Cerebellum (tissue), 4 donors: ENCODE measurements at places on chromosomes 11 and 22. TPM values are rescaled to one million over a fixed set of nuclear protein-coding genes. Genes with fewer than 3 reads are reported as not detected.
A peak's percentile ranks its signal among the peaks of the same experiment; 100 is the strongest.

- DNase-seq, result no peak
Observed at GRCh38 chr11:121636081-121636799, 183.5 kb upstream of the SORL1-AS1 start.

DNA sequence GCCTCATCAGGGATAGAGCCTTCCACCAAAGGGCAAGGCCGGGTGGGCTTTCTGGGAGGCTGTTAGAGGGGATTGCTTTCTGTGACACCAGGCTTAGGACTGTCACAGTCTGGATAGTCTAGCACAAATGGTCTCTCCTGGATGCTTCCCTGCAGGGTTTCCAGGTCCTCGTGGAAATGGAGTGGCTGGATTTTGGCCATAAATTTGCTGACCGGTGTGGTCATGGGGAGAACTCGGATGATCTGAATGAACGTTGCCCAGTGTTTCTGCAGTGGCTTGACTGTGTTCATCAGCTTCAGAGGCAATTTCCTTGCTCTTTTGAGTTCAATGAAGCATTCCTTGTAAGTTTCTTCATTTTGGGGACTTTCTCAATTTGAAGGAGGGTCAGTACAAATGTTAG lies 67.1 kb upstream of the HORMAD2 start:
- peak; percentile 30 for DNase-seq

GRCh38 chr22:37472418-37473006 lies 13.7 kb downstream of the MFNG start:
- DNase-seq, result no peak

DNA sequence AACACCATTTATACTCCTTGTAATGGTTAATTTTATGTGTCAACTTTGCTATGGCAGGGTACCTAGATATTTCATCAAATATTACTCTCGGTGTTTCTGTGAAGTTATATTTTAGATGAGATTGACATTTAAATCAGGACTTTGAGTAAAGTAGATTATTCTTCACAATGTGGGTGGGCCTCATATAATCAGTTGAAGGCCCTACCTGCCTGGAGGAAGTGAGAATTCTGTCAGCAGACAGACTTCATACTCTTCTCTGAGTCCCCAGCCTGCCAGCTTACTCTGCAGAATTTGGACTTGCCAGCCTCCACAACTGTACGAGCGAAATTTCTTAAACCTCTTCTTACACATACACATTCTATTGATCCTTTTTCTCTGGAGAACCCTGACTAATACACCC lies 49.3 kb upstream of the SYT9 start:
- no peak for DNase-seq

- DNase-seq, result no peak
Observed at GRCh38 chr22:24053481-24054226, 42.5 kb downstream of the CABIN1 start.

- no peak for DNase-seq
Observed at GRCh38 chr22:36756031-36756430, 19.9 kb downstream of the IFT27 start.

DNA sequence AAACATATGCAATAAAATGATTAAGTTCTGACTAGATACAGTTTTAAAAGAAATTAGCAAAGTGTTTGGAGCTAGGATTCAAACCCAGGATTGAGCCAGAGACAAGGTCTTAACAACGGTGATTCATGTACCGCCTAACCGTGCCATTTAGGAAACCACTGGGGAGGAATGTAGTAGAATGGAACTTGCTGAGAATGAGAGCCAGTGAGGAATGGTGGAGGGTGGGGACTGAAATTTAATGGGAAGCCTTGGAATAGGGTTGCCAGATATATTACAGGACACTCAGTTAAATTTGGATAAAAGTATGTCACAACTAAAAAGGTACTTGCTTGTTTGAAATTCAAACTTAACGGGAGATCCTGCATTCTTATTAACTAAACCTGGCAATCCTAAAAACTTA lies 30.4 kb upstream of the TMEM86A start:
- DNase-seq, result no peak

GRCh38 chr11:83054904-83055380 lies 16.8 kb downstream of the RAB30 start:
- no peak for DNase-seq

- no peak for DNase-seq
Observed at GRCh38 chr11:32723332-32723731, 71.1 kb downstream of the CCDC73 start.

- DNase-seq, result peak; percentile 86
Observed at GRCh38 chr11:133064152-133064877, 468.0 kb downstream of the OPCML start.

- DNase-seq, result no peak
Observed at GRCh38 chr11:44364596-44364995, 54.7 kb upstream of the ALX4 start.

GRCh38 chr11:76759092-76759491 lies 24.1 kb upstream of the TSKU start:
- DNase-seq, result no peak

- DNase-seq, result no peak
Observed at GRCh38 chr11:115266066-115266639, 238.1 kb downstream of the CADM1 start.

GRCh38 chr11:34860518-34860917 lies 55.7 kb downstream of the APIP start:
- DNase-seq, result no peak

DNA sequence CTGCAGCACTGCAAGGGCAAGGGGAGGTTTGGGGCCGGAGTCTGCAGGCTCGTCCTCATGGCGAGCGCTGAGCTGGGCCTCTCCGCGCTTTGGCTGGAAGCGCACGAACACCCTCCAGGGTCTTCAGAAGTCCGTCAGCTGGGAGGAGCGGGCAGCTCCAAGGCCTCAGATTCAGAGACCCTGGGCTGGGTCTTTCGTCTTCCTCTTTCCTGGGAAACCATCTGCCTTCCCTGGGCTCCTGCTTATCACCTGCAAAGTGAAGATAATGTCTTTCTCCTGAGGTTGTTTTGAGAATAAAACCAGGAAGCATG lies 525.6 kb downstream of the BRD1 start:
- DNase-seq, result no peak

DNA sequence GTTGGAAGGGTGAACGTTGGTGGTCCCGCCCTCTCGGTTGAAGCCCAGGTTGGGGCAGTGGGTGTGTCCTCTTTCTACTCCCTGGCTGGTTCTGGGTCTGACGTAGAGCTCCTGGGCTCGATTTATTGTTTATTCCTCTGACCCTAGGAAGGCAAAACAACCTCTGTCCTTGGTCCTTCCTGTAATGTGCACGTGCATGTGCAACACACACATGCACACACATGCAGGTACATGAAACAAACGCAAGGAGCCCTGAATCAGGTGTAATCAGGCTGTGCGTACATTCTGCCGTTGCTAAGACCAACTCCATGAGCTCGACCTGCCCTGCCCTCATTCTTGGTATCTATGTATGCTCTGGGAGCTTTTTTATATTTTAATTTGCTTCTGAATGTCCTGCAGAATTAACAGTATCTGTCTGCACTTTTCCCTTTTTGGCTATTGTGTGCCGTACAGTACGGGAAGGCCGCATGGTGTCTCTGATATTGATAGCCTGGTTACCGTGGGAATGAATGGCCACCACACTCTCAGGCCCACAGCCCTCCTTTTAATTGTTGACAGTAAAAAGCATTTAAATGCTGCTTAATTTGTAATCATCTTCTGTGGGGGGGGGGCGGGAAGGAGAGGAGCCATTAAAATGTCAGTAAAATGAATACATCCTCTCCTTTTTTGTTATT lies 66.0 kb upstream of the NNMT start:
- DNase-seq, result no peak

DNA sequence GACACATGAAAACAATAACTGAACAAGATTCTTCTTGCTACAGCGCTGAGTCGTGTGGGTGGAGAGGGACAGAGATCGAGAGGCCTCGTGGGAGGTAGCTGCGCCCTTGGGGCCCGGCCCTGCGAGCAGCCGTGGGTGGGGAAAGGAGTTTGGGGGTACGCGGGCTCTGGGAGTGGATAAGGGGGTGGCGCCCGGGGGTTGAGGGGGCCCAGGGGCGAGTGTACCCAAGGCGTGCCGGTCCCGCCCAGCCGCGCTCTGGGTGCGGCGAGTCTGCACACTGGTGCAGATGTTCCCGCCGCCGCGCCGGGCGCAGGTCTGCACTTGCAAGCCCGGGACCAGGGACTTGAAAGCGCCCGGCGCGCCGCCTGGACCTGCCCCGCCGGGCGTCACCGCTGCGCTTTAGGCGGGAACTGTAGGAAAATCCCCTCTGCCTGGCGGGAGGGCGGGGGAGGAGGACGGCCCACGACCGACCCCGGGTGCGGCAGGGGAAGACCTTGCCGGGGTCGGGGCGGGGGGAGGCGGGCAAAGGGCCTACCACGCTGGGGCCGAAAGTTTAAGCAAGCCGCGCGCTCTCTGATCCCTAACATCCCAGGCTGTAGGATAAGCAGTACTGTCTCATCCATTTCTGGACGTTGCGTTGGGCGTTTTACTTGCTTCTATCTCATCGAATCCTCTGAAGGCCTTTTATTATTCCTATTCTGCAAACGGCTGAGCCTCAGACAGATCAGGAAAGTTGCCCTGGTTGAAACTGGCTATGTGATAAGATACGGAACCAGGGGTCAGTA lies 1.4 kb upstream of the KREMEN1 start:
- no peak for DNase-seq

GRCh38 chr11:68340784-68341556 lies 28.6 kb downstream of the LRP5 start:
- no peak for DNase-seq

The PRODH gene
- 12.3 TPM for total RNA-seq

The NEFH gene
- 0.73 TPM for total RNA-seq

The TRIM6 gene
- 0.27 TPM for total RNA-seq

The SAA2 gene
- total RNA-seq, result not detected

The C11orf91 gene
- not detected for total RNA-seq

The BSCL2 gene
- total RNA-seq, result 82.4 TPM

The KCNJ5 gene
- total RNA-seq, result 0.82 TPM

The TREH gene
- total RNA-seq, result not detected

The MUC2 gene
- 1.5 TPM for total RNA-seq

The GLYATL1B gene
- total RNA-seq, result not detected

The IL17REL gene
- 0.27 TPM for total RNA-seq
